Stimulated activated CD4-positive, alpha-beta T cell treated with anti-CD3 and anti-CD28 coated beads, Interleukin-2, amount 100 ng/mL, for 24 hours (primary cell): ENCODE measurements at places on chromosomes 3 and 15.

- no peak for DNase-seq
These were observed 976 bp upstream of the ARGFX start for GRCh38 chr3:121566773-121567172.

- no peak for DNase-seq
These were observed 18.6 kb downstream of the SH2D7 start for GRCh38 chr15:78110916-78111475.

DNA sequence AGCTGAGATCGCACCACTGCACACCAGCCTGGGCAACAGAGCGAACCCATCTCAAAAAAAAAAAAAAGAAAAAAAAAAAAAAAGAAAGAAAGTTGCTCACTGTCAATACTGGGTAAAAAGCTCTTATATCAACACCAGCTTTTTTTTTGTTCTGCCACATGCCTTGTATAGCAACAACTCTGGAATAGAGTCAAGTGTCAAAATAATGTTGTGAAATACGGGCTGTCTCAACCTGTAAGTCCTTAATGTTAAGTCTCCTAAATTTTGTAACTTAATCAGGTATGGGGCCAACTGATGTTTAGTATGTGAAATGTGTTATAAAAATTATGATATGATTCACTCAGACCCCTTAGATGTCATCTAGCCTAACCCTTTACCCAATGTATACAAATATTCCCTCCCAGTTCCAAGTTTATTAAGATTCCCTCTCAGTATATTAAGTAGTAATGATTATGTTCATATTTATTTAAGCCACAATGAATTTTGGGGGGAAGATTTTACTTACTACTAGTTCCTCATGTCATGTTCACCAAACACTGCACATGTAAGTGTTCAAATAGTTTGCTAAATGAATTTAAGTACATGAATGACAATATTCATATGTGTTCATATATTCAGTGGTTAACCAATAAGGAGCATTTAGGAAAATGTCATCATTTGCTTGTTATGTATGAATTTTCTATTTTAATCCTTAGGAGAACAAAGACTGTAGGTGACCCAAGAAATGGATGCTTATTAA is 52.2 kb downstream of the GPR160 start:
- no peak for DNase-seq

- DNase-seq: peak; percentile 64
These were observed 74.9 kb downstream of the DAPK2 start for GRCh38 chr15:63971427-63971805.

DNA sequence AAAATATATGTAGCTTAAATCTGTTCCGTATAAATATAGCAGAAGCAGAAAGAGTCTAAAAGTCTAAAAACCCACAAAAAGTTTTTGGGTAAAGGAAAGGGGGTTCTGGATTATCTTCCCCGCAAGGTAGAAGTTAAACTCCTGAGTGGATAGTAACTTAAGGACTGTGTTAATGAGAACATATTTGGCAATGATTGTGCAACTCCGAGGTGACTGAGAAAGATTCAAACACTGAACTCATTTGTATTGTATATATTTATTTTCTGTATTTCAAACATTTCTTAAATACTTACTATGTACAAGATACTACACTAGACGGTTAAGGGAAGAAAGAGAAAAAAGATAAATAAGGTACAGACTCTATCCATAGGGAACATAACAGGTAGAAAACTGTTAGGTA is 72.7 kb upstream of the PPIB start:
- no peak for DNase-seq

- peak; percentile 54 for DNase-seq
These were observed 23.0 kb downstream of the CRYGS start for GRCh38 chr3:186520957-186521842.

GRCh38 chr15:52002351-52002750 is 16.7 kb upstream of the MAPK6 start:
- no peak for DNase-seq

- no peak for DNase-seq
These were observed 146.0 kb downstream of the NUP210 start for GRCh38 chr3:13274125-13274524.

- DNase-seq: no peak
These were observed 12.5 kb downstream of the SMAD6 start for GRCh38 chr15:66714543-66714981.

DNA sequence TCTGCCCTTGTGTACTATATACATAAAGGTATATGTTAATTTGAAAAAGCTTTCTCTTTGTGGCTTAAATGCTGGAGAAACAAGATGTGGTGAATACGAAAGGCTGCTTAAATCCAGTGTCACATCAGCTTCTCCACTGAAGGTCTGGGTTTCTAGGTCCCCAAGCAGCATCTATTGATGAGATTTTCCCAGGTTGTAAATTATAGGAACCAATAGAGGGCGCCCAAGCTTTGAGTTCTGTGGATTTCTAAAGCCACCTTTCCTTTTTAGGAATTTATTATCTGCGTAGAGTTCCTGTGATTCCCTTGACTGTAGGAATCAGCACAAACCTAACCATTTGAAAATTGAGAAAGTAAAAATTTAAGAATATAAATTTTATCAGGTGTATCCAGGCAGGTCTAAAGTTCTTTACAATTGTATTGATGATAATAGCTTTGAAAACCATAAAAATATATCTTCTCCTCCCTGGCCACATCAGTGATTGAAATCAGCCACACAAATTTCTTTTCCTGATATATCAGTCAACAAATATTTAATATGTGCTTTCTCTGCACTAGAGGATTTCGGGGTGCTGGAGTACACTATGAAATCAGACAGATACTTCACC is 88.3 kb upstream of the ADAMTSL3 start:
- DNase-seq: no peak

- DNase-seq: no peak
These were observed 79.9 kb downstream of the UBP1 start for GRCh38 chr3:33360136-33360825.

DNA sequence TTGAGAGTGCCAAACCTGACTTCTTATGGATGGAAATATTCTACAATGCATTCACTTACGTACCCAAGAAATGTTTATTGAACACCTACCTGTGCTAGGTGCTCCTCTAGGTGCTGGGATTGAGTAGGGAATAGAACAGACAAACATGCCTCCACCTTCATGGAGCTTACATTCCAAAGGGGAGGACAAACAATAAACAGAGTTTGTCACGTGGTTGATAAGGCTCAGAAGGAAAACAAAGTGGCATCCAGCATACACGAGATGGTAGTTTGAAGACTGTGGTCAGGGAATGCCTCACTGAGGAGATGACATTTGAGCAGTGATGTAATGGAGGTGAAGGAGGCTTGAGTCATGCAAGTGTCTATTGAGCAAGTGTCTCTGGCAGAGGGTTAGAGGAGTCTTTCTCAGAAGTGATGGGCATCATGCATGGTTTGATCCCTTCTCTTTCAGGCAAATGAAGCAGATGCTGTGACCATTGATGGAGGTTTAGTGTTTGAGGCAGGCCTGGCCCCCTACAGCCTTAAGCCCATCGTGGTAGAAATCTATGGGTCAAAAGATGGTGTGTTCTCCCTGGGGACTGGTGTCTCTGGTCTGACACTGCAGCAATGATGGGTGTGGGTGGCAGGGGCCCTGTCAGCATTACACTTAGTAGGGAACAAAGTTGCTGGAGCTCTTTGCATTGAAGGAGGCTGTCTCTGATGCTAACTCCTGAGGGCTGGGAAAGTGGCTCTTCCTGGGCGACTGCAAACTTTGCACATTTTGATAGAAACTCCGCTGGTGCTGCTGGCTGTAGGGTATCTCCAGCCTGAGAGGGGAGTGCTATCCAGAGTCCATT is 29.7 kb upstream of the TOPBP1 start:
- DNase-seq: no peak

DNA sequence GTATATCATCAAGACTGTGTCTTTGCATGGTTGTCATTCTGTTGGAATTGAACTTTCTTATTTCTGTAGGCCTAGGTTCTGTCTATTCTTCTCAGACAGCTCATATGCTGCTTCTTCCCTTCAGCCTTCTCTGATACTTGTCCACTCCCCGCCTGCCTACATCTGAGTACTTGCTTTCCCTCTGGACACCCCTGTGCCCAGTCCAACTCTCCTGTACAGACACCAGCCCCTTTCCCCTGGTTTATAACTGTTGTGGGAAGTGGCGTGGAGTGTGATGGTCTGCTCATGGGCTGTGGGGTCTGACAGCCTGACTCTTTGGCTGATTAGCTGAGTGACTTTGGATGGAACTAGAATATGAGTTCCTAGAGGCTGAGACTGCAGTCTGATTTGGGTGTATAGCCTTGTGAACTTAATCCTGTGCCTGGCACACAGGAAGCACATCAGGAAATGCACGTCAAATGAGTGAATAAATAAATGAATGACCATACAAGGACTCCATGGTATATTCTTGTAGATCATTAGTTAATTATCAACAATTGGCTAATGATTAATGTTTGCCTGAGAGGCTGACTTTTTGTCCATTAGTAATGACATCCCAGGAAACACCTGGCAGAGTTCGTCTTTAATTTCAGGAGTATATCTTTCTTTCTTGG is 11.8 kb downstream of the CACNA1D start:
- DNase-seq: no peak
